Hair follicle dermal papilla cell (primary cell): ENCODE measurements at places on chromosomes 1 and 21. TPM values are rescaled to one million over a fixed set of nuclear protein-coding genes. Genes with fewer than 3 reads are reported as not detected.

Gene SPRR2E
- total RNA-seq, result not detected in 2 replicates

Gene LHX4
- total RNA-seq, result 0.32 and 0.36 TPM in 2 replicates

Gene VCAM1
- 13.1 and 32.8 TPM in 2 replicates for total RNA-seq

Gene GPATCH3
- total RNA-seq, result 9.4 and 9.5 TPM in 2 replicates

Gene SPATA17
- 0.85 and 1.3 TPM in 2 replicates for total RNA-seq

Gene FCRL6
- not detected in 2 replicates for total RNA-seq

Gene LYPD8
- not detected in 2 replicates for total RNA-seq
